Stimulated activated CD8-positive, alpha-beta memory T cell treated with anti-CD3 and anti-CD28 coated beads, Interleukin-15, amount 100 ng/mL, for 48 hours (primary cell): ENCODE measurements at places on chromosomes 6 and 20.

DNA sequence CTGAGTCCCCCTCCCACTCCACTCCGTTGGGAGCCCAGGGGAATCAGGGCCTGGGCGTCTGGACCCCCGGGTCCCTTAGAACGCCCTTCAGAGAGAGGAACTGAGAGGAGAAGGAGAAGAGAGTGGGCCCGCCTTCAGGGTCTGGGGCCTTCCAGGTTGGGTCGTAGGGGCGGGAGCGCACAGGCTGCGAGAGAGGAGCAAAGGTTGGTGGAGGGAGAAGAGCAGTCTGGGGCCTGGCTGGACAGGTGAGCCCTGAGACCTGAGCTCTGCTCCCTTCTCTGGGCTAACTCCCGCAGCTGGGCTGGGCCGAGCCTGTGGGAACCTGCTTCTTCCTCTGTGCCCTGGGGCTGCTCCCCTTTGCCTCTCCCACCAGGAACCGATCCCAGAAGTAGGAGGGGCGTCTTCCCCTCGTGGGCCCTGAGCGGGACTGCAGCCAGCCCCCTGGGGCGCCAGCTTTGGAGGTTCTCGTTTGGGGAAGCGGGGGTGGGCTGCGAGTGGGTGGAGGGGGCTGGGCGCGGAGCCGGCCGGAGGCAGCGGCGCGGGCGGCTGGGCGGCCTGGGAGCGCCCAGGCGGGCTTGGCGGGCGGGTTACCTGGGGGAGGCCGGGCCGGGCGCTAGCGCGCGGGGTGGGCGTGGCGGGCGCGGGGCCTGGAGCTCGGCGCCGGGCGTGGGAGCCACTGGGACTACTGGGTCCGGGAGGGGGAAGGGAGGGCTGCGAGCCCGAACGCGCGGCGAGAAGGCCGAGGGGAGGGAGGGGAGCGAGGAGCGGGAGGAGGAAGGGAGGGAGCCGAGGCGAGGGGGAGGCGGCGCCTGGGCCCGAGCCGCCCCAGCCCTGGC lies at the start of gene DDR1:
Gene DDR1 (plus strand): TSS at position 835 of the 836 bp plus-strand sequence. CDS start 4,211 bp downstream, outside the sequence.
- DNase-seq = peak; percentile 34

DNA sequence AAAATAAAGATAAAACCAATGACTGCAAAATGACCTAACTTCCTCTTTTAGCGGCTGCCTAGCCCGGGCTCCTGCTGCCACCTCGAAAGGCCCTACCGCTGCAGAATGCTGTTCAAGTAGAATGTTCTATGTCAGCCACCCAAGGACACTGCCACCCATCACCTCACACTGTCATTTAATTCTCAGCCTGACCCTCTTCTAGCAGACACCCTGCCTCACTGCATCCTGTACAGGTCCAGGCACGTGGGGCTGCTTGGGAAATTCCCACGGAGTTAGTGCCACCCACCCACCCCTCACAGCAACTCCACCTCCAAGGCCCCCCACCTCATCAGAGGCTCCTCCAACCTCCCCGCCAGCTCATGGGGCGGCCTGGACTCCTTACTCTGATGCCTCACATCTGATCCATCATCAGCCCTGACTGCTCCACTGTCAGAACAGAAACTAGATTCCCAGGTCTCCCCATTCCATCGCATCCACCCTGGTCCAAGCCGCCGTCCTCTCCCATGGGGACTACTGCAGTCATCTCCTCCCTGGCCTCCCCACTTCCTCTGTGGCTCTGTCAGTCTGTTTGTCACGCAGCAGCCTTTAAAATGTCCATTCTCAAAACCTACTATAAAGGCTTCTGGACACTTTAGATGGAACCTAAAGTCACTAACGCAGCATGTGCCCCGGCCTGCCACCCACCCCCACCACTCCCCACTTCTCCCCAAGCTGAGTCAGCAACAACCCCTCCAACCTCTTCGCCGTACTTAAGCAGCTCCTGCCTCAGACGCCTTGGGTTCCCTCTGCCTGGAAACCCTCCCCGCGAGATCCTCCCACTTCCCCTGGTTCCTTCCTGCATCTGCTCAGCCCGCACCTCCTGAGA lies 17.0 kb downstream of the NFATC2 start:
- DNase-seq = no peak

- DNase-seq = no peak
Observed at GRCh38 chr6:124056407-124057334, 253.0 kb downstream of the NKAIN2 start.

- no peak for DNase-seq
Observed at GRCh38 chr6:134882426-134883038, 67.4 kb downstream of the ALDH8A1 start.

GRCh38 chr20:6051505-6051904 lies 2.4 kb downstream of the LRRN4 start:
- no peak for DNase-seq

DNA sequence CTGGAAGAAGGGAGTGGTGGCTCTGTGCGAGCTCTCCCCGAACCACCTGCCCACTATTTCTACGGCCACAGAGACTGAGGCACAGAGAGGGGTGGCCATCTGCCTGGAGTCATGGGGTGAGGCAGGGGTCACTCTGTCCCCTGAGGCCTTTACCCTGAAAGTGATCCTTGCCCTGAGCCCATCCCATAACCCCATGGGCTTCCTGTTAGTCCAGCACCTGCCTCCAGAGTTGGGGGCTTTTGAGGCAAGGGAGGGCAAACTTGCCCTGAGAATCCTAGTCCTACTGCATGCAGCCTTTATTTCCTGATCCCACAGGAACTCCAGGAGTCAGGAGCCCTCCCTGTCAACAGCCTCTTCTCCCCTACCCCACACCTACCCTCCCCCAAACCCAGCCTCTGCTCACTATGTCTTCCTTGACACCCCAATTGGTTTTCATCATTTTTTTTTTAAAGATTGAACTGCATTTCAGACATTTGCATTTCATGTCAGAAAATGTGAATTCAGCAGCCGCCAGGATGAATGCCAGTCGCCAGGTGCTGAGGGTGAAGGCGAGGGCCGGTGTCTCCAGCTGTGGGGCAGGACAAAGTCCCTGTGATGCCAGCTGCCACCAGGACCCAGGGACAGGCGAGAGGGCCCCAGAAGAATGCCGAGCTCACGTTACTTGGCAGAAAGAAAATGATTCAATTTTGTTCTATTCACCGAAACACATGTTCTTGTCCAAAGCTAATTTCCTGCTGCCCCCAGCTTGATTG lies 47.6 kb upstream of the NNAT start:
- no peak for DNase-seq

DNA sequence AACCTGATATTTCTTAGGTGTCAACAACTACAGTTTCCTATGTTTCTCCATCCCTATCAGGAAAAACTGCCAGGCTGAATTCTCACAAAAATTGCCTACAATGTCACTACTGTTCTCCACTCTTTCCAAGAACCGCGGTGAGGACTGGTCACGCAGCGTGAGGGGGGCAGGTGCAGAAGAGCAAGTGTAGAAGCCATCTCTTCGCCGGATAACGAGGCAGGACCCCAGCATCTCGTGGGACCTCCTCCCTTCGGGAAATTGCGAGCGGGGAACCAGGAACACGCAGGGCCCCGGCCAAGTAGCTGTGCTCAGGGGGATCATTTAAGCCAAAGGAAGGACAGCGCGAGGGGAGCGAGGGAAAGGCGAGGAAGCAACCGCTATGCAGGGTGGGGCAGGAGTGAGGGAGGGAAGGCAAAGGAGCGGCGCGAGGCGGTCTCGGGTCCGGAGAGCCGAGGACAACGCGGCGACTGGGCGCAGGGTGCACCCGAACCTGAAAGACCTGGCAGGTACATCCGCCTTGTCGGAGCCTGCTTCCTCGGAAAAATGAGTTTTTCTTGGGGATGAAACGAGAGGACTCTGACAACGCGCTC lies 559 bp downstream of the APMAP start:
- DNase-seq = no peak

DNA sequence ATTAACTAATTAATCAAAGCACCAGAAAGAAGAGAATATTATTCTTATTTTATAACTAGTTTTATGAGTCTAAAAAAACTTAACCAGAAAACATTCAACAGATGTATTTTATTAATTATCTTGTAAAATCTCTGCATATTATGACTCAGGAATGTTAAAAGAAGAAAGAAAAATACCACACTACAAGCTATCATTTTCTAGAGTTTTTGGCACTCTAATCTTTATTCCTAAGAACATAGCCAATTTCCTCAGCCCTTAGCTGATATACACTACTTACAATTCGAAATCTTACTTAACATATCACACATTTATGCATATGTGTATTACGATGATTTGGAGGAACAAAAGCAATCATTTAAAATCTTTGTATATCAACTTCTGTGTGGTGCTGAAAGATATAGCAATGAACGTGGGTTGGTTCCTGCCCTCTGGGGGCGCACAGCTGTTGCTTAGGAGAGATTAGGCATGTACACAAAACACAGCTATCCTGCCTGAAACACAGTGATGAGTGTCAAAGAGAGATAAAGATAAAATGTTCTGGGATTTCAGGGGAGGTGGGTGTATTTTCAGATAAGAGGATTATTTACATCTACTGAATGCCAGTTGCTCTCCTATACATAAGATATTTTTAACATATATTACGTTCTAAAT lies 404.5 kb downstream of the SYNE1 start:
- DNase-seq = no peak
